ENCODE measurements at places on chromosomes 4 and X. TPM values are rescaled to one million over a fixed set of nuclear protein-coding genes. Genes with fewer than 3 reads are reported as not detected.

Gene SNCA
- 167 TPM for polyA plus RNA-seq

Gene SERPINA7
- not detected for polyA plus RNA-seq

Gene IRF2
- 39.8 TPM for polyA plus RNA-seq

Gene MAGEA1
- not detected for polyA plus RNA-seq

Gene H2BW1
- not detected for polyA plus RNA-seq

All from Purkinje cell (primary cell).